RPMI8226 (cell line): ENCODE measurements at places on chromosomes 1 and 21.

DNA sequence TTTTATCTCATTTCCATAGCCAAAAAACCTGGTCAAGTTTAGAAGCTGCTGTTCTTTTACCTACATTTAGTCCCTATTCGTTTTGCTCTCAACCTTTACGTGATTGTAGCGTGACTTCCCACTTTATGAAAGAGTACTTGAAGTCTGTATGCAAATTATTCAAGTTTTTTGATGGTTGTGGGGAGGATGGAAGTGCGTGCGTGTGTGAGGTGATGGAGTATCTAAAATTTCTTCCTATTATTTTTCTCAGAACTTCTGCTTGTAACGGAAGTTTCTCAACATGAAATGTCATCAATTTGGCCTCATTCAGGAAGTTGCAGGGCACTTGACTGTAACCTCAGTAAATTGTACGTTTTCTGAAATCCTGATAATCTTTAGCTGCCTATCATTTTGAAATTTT, 64.0 kb downstream of the SAMSN1 start:
- DNase-seq = no peak

DNA sequence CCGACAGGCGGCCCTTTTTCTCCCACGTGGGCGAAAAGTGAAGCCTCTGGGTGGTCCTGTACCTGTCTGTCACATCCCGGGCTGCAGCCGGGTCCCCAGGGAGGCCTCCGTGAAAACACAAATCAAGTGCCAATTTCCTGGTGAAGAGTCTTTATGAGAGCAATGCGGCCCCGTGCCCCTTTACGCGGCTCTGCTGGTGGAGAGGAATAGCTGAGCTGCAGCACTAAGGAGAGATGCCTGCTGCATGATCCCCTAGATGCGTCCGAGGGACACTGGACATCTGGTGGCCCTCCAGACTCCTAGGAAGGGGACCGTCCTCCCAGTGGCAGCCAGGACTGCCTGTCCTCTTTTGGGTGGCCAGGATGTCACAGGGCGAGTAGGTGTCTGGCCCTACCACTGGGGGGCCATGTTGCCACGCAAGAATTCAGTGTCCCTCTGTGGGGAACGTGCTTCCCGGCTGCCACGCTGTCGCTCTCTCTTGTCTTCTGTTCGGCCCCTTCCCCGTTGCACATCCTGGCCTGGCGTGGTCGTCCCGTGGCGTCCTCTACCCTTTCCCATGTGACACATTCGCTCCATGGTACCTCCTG, 38.7 kb downstream of the COL18A1 start:
- DNase-seq = peak; percentile 82

DNA sequence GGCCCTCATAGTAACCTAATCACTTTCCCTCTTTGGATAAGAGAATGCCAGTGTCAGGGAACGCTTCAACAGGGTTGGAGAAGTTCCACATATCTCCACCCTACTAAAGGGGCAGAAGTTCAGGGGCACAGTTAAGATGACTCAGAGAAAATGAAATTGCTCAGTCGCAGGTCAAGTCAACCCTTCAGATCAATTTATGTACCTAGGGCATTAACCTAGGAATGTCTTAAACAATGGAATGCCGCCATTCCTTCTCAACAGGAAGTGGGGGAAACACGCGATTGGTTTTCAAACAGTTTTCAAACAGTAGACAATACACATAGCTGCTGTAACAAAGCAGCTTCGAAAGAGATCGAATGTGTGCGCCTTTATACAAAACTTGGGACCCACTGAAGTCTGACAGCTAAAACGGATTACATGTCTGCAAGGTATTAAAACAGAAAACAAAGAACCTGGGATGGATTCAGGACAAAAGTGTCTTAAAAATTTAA, 897 bp downstream of the SLC25A24 start:
- DNase-seq = peak; percentile 20

GRCh38 chr1:46298387-46298786, 5.0 kb downstream of the LRRC41 start:
- no peak for DNase-seq

GRCh38 chr1:88441022-88441421, 243.1 kb upstream of the PKN2 start:
- no peak for DNase-seq

GRCh38 chr1:78054972-78055371, 9.2 kb downstream of the GIPC2 start:
- DNase-seq = no peak
